MCF 10A (cell line): ENCODE measurements at places on chromosomes 5 and 9.

- no peaks in the 10 kb centered on the region for H3K27me3 ChIP-seq
- H3K27ac ChIP-seq: no peak overlapping the region
- no peaks in the 10 kb centered on the region for H3K36me3 ChIP-seq
- no peak overlapping the region for H3K4me3 ChIP-seq
Observed at GRCh38 chr9:125812403-125812802, 65.2 kb downstream of the PBX3 start.

GRCh38 chr9:114091711-114092110 lies 7.4 kb downstream of the KIF12 start:
- no peaks in the 10 kb centered on the region for H3K27me3 ChIP-seq
- H3K4me3 ChIP-seq: no peak overlapping the region
- no peak overlapping the region for H3K27ac ChIP-seq
- no peaks in the 10 kb centered on the region for H3K36me3 ChIP-seq

- no peaks in the 10 kb centered on the region for H3K4me1 ChIP-seq
- H3K27ac ChIP-seq: no peak overlapping the region
- no peaks in the 10 kb centered on the region for H3K27me3 ChIP-seq
- DNase-seq: no peak
Observed at GRCh38 chr5:7208938-7209337, 187.0 kb upstream of the ADCY2 start.

GRCh38 chr5:28961816-28962215 lies 1923.4 kb upstream of the CDH9 start:
- H3K27ac ChIP-seq: no peak overlapping the region
- no peaks in the 10 kb centered on the region for H3K27me3 ChIP-seq
- DNase-seq: no peak
- H3K36me3 ChIP-seq: no peaks in the 10 kb centered on the region
- no peak overlapping the region for H3K4me3 ChIP-seq

DNA sequence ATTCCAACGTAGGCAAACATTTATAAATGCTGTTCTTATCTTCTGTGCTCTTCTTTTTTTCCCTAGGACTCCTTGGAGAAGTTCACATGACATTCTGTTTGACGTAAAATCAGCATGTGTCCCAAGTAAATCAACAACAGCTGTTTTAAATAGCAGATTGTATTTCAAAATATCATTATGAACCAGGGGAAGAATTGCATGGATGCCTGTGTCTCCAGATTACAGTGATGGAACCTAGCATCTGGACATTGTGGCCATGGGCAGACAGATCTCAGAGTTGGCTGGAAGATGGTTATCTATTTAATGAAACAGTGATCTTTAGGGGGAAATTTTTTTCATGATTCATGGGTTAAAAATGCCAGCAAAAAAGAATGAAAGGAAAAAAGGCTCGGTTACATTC lies 222.0 kb downstream of the MAN2A1 start:
- H3K27me3 ChIP-seq: no peaks in the 10 kb centered on the region
- peaks cover 15% of the 10 kb centered on the region for H3K4me1 ChIP-seq
- H3K27ac ChIP-seq: no peak overlapping the region
- H3K36me3 ChIP-seq: no peaks in the 10 kb centered on the region
- no peak for DNase-seq

DNA sequence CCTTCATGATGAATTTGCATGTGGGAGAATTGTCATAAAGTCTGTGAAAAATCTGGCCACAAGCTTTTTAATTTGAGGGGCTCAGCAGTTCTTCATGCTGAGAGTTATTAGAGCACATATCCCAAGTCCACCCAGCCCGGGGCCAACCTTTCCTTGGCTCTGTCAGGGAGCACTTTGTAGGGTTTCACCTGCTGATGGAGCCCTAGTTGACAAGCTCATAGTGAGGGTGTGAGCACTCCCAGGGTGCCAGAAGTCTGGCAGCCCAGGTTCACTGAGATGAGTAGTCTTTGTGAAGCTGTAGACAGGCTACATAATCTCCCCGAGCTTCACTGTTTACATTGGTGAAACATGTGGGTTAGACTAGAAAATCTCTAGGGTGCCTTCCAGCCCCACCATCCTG lies 97.2 kb upstream of the NREP start:
- no peaks in the 10 kb centered on the region for H3K36me3 ChIP-seq
- no peak overlapping the region for H3K4me3 ChIP-seq
- DNase-seq: no peak
- no peak overlapping the region for H3K27ac ChIP-seq
- peaks cover 4% of the 10 kb centered on the region for H3K4me1 ChIP-seq
- no peaks in the 10 kb centered on the region for H3K27me3 ChIP-seq

GRCh38 chr5:94700592-94700991 lies 82.1 kb downstream of the SLF1 start:
- H3K27me3 ChIP-seq: no peaks in the 10 kb centered on the region
- H3K36me3 ChIP-seq: peaks cover 15% of the 10 kb centered on the region
- H3K4me1 ChIP-seq: no peaks in the 10 kb centered on the region
- H3K27ac ChIP-seq: no peak overlapping the region
- H3K4me3 ChIP-seq: no peak overlapping the region

- DNase-seq: peak; percentile 71
- peaks cover 15% of the 10 kb centered on the region for H3K4me1 ChIP-seq
- peaks cover 45% of the 10 kb centered on the region for H3K36me3 ChIP-seq
- H3K27ac ChIP-seq: peak overlapping the region; percentile 94
- peak overlapping the region; percentile 80 for H3K4me3 ChIP-seq
Observed at GRCh38 chr9:137241490-137242268, 592 bp downstream of the TUBB4B start.

- H3K27me3 ChIP-seq: no peaks in the 10 kb centered on the region
- no peak overlapping the region for H3K4me3 ChIP-seq
- peaks cover 11% of the 10 kb centered on the region for H3K36me3 ChIP-seq
- H3K4me1 ChIP-seq: peaks cover 4% of the 10 kb centered on the region
- DNase-seq: no peak
Observed at GRCh38 chr9:36456480-36457065, 56.5 kb upstream of the RNF38 start.

GRCh38 chr5:176513788-176514187 lies 23.4 kb downstream of the RNF44 start:
- no peaks in the 10 kb centered on the region for H3K4me1 ChIP-seq
- no peak overlapping the region for H3K4me3 ChIP-seq
- no peak overlapping the region for H3K27ac ChIP-seq
- no peak for DNase-seq
- no peaks in the 10 kb centered on the region for H3K27me3 ChIP-seq

- no peaks in the 10 kb centered on the region for H3K36me3 ChIP-seq
- no peaks in the 10 kb centered on the region for H3K27me3 ChIP-seq
- no peak overlapping the region for H3K27ac ChIP-seq
- H3K4me3 ChIP-seq: no peak overlapping the region
- DNase-seq: no peak
Observed at GRCh38 chr5:133780619-133781280, 168.4 kb upstream of the FSTL4 start.

DNA sequence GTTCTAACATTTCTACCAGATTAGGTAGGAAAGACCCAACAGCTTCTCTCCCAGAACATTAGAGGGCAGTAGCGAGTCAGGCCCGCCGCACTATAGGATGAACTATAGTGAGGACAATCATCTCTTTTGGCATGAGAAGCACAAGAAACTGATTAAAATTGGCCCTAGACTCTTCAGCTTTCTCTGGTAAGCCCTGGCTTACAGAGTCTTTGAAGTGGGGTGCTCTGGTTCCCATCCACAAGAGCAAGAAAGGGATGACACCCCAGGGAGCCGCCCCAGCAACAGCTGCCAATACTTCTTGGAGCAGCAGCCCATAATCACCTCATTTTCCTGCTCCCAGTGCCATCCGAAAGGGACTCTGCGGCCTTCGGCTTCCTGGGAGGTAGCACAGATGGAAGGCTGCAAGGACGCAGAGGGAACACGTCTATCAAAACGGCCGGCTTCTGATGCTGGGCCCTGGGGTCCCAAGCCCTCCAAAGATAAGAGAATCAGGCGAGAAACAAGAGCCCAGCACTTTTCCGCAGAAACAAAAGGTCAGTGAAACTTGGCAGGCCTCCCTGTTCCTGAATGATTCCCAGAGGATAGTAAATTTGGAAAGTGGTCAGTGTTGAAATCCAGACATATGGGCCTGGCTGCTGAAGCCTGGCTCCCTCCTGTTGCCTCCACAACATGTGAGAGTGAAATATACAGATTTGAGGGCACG lies 69.3 kb downstream of the HSD17B3 start:
- peaks cover 6% of the 10 kb centered on the region for H3K4me1 ChIP-seq
- H3K4me3 ChIP-seq: no peak overlapping the region
- no peak overlapping the region for H3K27ac ChIP-seq
- DNase-seq: peak; percentile 79
- peaks cover 59% of the 10 kb centered on the region for H3K27me3 ChIP-seq

- no peak overlapping the region for H3K4me3 ChIP-seq
- peak; percentile 42 for DNase-seq
- H3K36me3 ChIP-seq: peaks cover 6% of the 10 kb centered on the region
- peak overlapping the region; percentile 75 for H3K27ac ChIP-seq
- peaks cover 20% of the 10 kb centered on the region for H3K4me1 ChIP-seq
- no peaks in the 10 kb centered on the region for H3K27me3 ChIP-seq
Observed at GRCh38 chr9:115063058-115063845, 54.7 kb downstream of the TNC start.

- H3K36me3 ChIP-seq: peaks cover 7% of the 10 kb centered on the region
- H3K27me3 ChIP-seq: no peaks in the 10 kb centered on the region
- H3K4me1 ChIP-seq: no peaks in the 10 kb centered on the region
- no peak overlapping the region for H3K27ac ChIP-seq
- H3K4me3 ChIP-seq: no peak overlapping the region
Observed at GRCh38 chr5:93967923-93968322, 226.5 kb upstream of the POU5F2 start.

GRCh38 chr9:137832830-137833590 lies 44.6 kb upstream of the CACNA1B start:
- no peak overlapping the region for H3K4me3 ChIP-seq
- no peaks in the 10 kb centered on the region for H3K27me3 ChIP-seq
- H3K4me1 ChIP-seq: no peaks in the 10 kb centered on the region

- no peak overlapping the region for H3K27ac ChIP-seq
- no peak overlapping the region for H3K4me3 ChIP-seq
- peaks cover 5% of the 10 kb centered on the region for H3K4me1 ChIP-seq
- no peak for DNase-seq
- H3K36me3 ChIP-seq: no peaks in the 10 kb centered on the region
Observed at GRCh38 chr9:107933097-107933496, 443.5 kb upstream of the KLF4 start.

GRCh38 chr9:114156657-114157421 lies 1.5 kb downstream of the COL27A1 start:
- DNase-seq: no peak
- no peaks in the 10 kb centered on the region for H3K36me3 ChIP-seq
- peaks cover 7% of the 10 kb centered on the region for H3K4me1 ChIP-seq
- peak overlapping the region; percentile 70 for H3K4me3 ChIP-seq
- peaks cover 47% of the 10 kb centered on the region for H3K27me3 ChIP-seq

GRCh38 chr5:17748941-17749340 lies 114.7 kb downstream of the TAF11L14 start:
- no peaks in the 10 kb centered on the region for H3K36me3 ChIP-seq
- no peaks in the 10 kb centered on the region for H3K27me3 ChIP-seq
- no peak overlapping the region for H3K27ac ChIP-seq
- DNase-seq: no peak
- H3K4me1 ChIP-seq: peaks cover 6% of the 10 kb centered on the region
- H3K4me3 ChIP-seq: no peak overlapping the region

GRCh38 chr9:14389657-14390056 lies 75.7 kb upstream of the NFIB start:
- no peak overlapping the region for H3K4me3 ChIP-seq
- H3K27me3 ChIP-seq: no peaks in the 10 kb centered on the region
- H3K36me3 ChIP-seq: no peaks in the 10 kb centered on the region

GRCh38 chr9:121633119-121633714 lies 18.2 kb upstream of the DAB2IP start:
- H3K27ac ChIP-seq: no peak overlapping the region
- H3K36me3 ChIP-seq: no peaks in the 10 kb centered on the region
- H3K4me1 ChIP-seq: peaks cover 10% of the 10 kb centered on the region
- DNase-seq: no peak
- no peak overlapping the region for H3K4me3 ChIP-seq

DNA sequence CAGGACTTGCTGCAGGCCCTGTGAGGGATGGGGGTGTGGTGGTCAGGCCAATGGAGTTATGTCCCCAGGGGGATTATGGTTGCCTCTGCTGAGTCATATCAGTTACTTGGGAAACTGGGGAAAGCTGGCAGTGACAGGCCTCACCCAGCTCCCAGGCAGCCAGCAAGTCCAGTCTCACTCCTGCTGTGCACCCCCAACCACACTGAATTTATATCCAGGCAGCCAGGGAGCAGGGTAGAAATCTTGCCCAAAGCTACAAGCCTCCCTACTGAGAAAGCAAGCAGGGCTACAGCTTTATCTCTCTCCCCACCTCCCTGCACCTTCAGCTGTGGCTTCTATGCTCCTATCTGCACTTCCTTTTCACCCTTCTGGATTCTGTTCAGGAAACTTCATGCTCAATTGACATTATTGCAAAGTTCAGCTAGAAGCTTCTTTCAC lies 2076.0 kb upstream of the CDH9 start:
- no peak overlapping the region for H3K4me3 ChIP-seq
- peak; percentile 43 for DNase-seq
- H3K27me3 ChIP-seq: no peaks in the 10 kb centered on the region
- no peaks in the 10 kb centered on the region for H3K4me1 ChIP-seq
- peak overlapping the region; percentile 8 for H3K27ac ChIP-seq

- no peak overlapping the region for H3K27ac ChIP-seq
- no peak for DNase-seq
- H3K27me3 ChIP-seq: no peaks in the 10 kb centered on the region
- peaks cover 13% of the 10 kb centered on the region for H3K4me1 ChIP-seq
- no peak overlapping the region for H3K4me3 ChIP-seq
Observed at GRCh38 chr9:129653823-129654553, 11.5 kb upstream of the PRRX2 start.

DNA sequence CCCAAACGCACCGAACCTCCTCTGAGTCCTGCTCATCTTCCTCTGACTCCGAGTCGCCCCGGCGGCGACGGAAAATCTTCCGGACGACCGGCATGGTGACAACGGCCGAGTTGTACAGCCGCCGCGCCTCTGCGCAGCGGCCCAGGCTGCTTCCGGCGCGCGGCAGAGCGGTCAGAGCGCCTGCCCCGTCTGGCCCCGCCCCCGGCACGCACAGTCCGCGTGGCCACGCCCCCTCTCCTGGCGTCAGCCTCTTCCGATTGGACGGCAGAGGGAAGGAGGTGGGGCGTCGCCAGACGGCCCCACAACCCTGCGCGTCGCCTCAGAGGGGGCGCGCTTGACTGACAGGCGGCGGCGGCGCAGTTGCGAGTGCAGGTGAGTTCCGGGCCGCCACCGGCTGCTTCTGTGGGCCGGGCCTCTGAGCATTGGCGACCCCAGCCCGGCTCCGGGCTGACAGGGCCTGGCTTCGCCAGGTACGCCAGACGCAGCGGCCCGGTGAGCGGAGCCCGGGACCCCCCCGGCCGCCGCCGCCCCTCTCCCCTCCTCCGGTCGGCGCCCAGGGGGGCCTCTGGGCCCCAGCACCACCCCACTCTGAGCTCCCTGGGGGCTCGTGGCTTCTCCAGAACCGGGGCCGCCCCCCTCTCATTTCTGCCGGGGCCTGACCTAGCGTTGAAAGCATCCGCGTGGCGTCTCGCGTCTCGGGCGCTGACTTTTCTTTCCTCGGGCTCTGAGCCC lies at the start of the genes C9orf78 and USP20:
C9orf78 (minus strand) TSS at position 148 of the 732 bp plus-strand sequence; CDS start at position 94, 54 bp downstream.
USP20 (plus strand) TSS at position 331 of the 732 bp plus-strand sequence. CDS start 17,098 bp downstream, outside the sequence.
- peaks cover 31% of the 10 kb centered on the region for H3K36me3 ChIP-seq
- DNase-seq: peak; percentile 97
- no peaks in the 10 kb centered on the region for H3K27me3 ChIP-seq
- peak within 1 kb of the TSS; percentile 97 for H3K4me3 ChIP-seq
- H3K27ac ChIP-seq: peak within 1 kb of the TSS; percentile 98
